ENCODE measurements at places on chromosomes 2 and 18.
A peak's percentile ranks its signal among the peaks of the same experiment; 100 is the strongest.

DNA sequence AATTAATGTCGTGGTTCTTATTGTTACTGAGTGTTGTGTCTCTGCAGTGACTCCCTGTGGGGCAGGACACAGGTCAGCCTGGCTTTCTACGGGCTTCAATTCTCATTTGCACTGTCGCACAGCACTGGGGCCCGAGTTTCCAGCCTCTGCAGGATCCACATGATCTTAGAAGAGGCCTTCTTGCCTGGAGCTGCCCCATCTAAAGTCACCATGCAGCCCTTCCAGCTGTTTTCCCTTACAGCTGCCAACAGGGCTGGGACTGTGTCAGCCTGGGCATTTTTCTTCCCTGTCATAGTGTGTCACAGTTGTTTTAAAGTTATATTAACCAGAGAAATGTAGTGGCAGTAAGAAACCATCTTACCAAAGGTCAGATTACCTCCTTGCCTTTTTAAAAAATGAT is 27.0 kb downstream of the FHL2 start:
- DNase-seq = no peak

GRCh38 chr2:40165509-40165844 is 286.4 kb downstream of the SLC8A1 start:
- no peak for DNase-seq

- peak; percentile 21 for DNase-seq
Observed at GRCh38 chr18:79611040-79611681, 68.4 kb upstream of the CTDP1 start.

DNA sequence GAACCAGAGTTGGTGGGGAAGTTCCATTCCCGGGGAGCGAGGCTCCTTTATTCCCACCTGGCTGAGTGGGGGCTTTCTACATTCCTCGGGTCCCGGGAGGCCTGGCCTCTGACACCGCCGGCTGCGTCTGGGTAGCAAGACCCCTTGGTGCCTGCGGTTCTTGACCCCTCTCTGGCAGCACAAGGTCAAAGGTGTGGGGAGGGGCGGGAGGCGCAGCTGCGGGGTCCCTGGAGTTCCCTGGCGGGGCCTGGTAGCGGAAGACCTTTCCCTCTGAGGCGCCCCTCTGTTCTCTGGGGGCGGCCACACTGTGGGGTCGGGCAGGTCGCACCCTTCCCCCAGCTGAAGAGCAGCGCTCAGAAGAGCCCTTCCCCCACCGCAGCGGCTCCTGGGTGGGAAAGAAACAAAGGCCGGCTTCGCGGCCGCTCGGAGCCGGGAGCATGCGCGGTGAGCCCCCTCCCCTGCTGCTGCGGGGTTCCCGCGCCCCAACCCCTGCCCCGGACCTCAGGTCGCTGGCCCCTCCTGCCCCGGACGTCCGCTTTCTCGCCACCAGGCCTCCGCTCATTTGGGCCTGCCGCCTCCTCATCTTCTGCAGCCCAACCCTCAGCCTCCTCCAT is 146.3 kb downstream of the ANKRD44 start:
- no peak for DNase-seq

- no peak for DNase-seq
Observed at GRCh38 chr2:46827274-46828134, 88.1 kb downstream of the MCFD2 start.
